ENCODE measurements at places on chromosomes 7 and 10.

DNA sequence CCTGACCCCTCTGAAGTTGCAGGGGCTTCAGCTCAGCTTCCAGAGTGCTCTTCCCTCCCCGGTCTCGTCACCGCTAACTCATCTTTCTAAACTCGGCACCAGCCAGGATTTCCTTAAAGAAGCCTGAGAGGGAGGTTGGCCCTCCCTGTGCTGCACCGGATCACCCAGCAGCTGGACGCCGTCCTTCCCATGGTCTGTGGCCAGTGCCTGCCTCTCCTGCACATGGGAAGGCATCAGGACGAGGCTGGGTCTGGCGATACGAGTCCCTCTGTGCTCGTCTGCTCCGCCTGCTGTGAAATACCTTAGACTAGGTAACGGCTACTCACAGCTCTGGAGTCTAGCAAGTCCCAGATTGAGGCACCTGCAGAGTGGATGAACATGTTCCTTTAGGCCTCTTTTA lies 179.1 kb downstream of the ZMYND11 start:
- no peak for DNase-seq

DNA sequence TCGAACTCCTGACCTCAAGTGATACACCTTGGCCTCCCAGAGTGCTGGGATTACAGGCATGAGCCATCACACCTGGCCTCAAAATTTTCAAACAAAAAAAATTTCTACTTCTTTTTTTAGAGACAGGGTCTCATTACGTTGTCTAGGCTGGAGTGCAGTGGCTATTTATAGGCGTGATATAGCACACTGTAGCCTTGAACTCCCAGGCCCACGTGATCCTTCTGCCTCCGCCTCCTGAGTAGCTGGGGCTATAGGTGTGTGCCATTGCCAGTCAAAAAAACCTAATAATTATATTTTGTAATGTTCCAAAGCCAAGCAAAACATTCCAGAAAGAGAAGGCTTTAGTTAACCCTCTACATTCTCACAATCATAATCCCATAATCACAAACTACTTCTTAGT lies 13.8 kb downstream of the POLR3A start:
- no peak for DNase-seq

- DNase-seq, result no peak
These were observed 30.5 kb downstream of the PAX2 start for GRCh38 chr10:100775871-100776270.

DNA sequence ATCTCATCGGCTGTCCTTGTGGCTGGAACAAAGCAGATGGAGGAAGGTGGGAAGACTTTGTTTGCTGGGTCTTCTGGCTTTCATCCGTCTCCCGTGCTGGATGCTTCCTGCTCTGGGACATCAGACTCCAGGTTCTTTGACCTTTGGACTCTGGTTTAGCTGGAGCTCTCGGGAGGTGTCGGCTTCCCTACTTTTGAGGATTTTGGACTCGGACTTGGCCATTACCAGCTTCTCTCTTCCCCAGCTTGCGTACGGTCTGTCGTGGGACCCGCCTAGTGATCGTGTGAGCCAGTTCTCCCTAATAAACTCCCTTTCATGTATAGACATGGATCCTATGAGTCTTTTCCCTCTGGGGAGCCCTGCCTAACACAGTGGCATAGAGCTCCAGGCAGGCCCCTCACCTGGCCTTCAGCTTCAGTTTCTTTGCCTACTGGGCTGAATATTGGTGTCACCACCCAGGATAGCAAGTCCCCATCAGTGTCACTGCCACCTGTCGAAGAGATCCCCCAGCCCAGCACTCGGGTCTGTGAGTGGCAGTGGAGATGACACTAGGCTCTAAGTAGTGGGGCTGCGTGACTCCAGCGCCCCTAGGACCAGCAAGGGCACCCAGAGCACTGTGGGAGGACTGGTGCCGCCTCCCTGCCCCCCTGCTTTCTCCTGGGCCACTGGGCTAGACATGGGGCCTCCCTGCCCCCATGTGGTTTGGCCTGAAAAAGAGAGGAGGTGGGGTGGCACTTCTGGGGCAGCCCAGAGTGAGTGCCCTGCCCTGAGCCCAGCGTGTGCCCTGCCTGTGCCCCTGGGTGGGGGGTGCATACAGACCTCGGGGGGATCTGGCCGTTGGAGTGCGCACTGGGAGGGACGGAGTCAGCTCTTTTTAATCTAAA lies 135.6 kb downstream of the LHPP start:
- DNase-seq, result no peak

- DNase-seq, result no peak
These were observed 278.8 kb downstream of the CAMK1D start for GRCh38 chr10:12628153-12628552.

DNA sequence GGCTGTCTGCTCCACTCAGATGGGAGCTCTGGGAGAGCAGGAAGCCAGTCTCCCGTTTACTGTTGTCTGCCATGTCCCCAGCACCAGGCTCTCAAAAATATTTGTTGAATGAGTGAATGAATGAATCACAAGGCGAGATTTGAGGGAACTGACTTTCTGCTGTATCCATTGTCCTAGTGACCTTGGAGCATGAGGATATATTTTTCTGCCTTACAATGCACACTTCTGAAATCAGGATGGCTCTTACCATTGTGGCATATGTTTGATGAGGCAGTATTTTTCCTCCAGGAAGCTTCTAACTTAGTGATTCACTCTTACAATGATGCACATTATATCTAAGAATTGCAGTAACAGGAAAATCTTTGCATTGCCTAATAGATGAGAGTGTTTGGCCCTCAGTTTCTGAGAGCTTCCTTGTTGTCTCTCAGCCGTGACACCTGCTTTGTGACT lies 136.4 kb downstream of the RPS24 start:
- DNase-seq, result no peak

DNA sequence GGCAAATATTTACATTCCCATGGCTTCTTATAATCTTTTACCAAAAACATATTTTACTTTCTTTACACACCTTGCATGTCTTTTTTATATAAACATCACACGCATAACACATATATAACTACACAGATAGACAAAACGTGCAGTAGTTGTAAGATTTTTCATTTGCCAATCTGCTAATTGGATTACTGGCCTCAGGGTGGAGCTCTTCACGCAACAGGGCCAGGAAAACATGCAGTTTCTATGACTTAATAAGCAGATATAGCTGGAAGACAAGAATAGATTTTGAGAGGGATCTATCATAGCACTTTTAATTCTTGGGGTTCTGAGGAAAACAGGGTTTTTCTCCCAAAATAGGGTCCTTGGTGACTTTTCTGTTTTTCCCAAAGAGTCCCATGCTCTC lies 12.7 kb downstream of the ACADSB start:
- no peak for DNase-seq

GRCh38 chr7:66105263-66105748 lies 9.3 kb upstream of the CRCP start:
- no peak for DNase-seq

- no peak for DNase-seq
These were observed 35.7 kb upstream of the FGL2 start for GRCh38 chr7:77235276-77235675.

DNA sequence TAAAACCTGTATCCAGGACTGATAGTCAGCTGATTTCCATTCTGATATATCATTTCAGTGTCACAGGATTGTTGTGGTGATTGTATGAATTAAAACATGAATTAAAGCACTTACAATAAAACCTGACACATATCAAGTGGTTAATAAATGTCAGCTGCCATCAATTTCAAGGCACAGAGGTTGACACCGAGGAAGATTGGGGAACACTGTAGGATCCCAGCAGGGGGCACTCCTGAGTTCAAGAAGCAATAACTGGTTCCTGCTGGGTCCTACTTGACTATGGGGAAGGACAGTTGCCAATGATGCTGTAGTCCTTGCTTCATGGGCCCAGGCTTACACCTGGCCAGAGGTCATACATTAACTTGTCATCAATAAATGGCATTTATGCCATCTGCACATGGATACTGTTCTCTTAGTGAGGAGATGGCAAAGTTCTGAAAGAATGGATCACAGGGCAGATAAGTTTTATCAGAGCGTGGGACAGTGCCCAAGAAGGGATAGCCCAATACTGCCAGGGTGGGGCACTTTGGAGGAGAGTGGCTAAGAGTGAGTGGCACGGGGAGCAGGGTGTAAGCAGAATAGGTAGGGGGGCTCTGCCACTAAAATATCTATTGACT lies 24.1 kb downstream of the FZD1 start:
- DNase-seq, result no peak

DNA sequence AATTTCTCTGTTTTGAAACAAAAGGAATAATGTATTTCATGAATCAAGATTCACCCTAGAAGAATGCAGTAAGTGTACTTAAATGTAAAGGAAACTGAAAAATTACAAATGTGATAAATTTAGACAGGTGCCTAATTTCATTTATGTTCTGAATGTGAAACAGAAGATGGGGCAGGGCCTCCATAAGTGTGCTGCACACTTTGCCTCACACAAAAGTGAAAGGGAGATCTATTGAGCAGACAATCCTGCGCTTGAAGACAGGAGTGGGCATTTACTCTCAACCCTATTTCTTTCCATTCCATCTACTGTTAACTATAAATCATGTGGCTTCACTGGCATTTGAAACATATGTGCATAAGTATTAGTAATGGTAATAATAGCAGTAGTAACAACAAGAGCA lies 36.2 kb downstream of the GNG11 start:
- no peak for DNase-seq

DNA sequence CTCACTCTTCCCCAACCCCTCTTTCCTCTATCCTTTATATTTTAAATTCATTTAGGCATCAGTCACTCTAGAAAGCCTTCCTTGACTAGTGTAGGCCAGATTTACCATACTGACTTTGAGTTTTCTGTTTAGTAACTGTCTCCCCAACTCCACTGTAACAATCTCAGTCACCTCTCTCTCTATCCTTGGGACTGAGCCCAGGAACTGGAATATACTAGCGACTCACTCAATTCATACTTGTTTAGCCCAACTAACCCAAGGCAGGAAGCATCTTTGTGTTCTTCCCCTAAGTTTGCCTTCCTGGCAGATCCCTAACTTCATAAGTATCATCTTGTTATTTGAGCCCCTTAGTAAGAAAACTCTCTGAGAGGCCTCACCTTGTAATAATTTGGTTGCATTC lies 19.1 kb downstream of the PLCE1 start:
- DNase-seq, result no peak

- peak; percentile 63 for DNase-seq
These were observed 675 bp upstream of the SCD start for GRCh38 chr10:100346351-100346764.

DNA sequence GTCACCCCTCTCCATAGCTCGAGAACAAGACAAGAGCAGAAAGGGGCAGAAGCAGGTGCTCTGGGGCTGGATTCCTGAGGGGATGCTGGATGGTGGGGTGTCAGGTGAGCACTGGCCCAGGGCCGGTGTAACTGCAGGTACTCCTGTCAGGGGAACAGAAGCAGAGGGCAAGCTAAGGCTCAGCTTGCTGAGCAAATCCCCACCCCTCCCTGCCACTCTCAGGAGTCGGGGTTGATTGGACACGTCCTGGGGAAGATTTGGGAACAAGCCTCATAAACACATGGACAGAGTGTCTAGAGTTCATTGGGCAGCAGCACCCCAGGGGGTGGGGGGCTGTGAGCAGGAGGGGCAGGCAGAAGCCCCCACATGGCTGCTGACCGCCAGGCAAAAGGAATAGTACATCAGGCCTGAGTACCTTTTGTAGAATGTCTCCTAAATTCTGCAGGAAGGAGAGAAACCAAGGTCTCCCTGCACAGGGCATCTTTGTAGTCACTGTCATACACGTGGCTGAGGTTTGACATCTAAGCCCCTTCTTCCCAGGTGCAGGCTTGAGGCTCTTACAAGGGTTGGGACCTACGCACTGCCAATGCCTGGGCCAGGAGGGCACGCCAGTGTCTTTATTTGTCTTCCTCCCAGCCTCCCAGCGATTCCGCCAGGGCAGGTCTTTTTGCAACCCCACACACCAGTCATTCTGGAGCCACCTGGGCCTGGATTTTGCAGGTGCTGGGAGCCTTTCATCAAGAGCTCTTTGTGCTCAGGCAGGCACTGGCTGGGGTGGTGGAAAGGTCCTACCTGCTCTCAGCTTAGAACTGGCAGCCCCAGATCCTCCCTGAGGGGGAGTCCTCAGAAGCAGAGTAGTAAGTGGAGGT lies 2.8 kb downstream of the CALML3 start:
- no peak for DNase-seq

DNA sequence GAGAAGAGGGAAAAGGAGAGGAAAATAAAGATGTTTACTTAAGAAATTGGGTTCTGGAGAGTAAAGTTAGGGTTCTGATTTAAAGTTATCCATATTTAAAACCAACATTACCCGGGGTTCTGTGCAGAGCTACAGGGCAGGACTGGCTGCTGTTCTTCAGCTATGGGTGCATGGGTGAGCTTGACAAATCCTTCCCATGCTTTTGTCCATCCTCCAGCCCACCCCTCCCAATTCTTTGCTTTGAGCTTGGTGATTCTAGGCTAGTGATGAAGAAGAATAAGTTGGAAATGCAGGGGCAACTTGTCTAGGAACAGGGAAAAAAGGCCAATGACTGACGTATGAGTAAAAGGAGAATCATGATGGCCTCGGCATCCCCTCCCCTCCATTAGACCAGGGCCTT lies 636.0 kb downstream of the LRMDA start:
- no peak for DNase-seq

GRCh38 chr10:133262696-133263095 lies 14.0 kb downstream of the ADAM8 start:
- peak; percentile 78 for DNase-seq

- DNase-seq, result no peak
These were observed 100.5 kb downstream of the GTF2IRD1 start for GRCh38 chr7:74554178-74554577.

- DNase-seq, result no peak
These were observed 71.1 kb upstream of the CUX1 start for GRCh38 chr7:101746314-101746713.

- peak; percentile 84 for DNase-seq
These were observed 85.8 kb upstream of the EGFR start for GRCh38 chr7:54932818-54933543.

- DNase-seq, result peak; percentile 36
These were observed 253.6 kb downstream of the KCNMA1 start for GRCh38 chr10:77383861-77384553.

DNA sequence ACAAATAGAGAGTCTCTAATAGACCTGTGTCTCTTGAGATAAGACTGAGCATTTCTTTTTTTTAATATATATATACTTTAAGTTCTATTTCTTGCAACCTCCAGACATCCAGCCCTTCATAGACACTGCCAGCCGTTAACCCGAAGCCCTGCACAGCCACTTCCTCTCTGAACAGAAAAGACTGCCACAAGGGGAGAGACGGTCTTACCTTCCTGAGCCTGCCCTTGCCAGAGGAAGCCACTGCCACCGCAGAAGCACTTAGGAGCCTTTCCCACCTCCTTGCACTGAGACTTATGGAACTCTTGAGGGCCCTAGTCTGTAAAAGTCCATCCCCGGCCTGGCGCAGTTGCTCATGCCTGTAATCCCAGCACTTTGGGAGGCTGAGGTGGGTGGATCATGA lies 31.8 kb upstream of the PRSS1 start:
- no peak for DNase-seq

DNA sequence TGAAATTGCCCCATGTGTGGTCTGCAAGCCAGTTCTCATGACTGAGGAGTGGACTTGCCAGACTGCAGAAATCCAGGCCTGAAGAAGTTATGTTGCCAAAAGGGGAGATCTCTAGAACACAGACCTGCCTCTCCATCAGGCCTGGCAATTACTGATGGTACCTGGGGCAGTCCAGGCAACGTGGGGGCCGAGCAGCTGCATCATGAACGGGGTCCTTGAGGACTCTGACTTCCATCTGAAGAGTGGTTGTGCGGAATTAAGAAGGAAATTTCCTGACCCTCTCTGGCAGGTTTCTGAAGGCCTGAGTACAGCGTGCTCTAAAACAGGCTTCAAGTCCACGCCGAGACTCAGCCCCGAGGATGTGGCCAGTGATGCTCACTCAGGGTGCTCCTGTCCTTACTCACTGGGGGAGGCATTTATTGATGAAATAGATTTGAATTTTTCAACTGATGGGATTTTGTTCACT lies 30.4 kb downstream of the RAMP3 start:
- no peak for DNase-seq

All from COR-L47 (cell line).